Activated CD8-positive, alpha-beta memory T cell treated with anti-CD3 and anti-CD28 coated beads for 24 hours (primary cell): ENCODE measurements at places on chromosomes 4 and X.
A peak's percentile ranks its signal among the peaks of the same experiment; 100 is the strongest.

DNA sequence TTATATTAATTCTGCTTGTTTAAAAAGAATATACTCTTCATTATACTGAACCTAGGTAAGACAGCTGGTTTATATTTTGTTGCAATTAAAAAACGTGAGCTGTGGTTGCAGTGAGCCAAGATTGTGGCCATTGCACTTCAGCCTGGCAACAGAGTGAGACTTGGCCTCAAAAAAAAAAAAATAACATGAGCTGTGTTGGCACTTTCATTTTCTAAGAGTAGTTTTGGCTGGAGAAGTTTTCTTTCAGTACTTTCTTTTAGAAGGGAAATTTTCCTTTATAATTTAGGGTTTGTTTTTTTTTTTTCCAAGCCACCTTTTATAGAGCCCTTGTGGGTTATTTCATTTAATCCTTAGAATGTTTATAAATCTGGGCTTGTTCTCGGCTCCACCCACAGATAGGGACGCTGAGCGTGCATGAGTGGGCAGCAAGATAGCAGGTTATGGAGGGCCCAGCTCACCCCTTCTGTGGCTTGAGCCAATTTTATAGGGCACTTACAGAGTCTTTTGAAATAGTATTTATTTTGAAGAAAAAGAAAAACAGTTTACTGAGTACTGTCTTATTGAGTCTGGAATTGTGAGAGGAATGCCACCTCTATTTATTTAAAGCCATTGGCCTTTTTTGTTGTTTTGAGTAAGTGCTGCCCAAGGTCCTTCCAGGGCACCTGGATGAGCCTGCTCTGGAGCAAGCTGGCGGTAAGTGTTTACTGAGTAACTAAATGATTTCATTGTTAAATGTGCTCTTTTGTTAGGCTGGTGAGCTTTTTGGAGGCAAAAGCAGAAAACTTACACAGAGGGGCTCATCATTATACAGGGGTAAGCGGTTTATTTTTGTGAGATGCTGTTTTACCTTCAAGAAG, 60.9 kb downstream of the HTT start:
- no peak for DNase-seq

GRCh38 chr4:13525606-13526281, 18.6 kb downstream of the NKX3-2 start:
- DNase-seq: no peak

- no peak for DNase-seq
These were observed 62.9 kb downstream of the DCX start for GRCh38 chrX:111349101-111349500.

GRCh38 chr4:21722157-21722839, 226.3 kb downstream of the KCNIP4 start:
- no peak for DNase-seq

DNA sequence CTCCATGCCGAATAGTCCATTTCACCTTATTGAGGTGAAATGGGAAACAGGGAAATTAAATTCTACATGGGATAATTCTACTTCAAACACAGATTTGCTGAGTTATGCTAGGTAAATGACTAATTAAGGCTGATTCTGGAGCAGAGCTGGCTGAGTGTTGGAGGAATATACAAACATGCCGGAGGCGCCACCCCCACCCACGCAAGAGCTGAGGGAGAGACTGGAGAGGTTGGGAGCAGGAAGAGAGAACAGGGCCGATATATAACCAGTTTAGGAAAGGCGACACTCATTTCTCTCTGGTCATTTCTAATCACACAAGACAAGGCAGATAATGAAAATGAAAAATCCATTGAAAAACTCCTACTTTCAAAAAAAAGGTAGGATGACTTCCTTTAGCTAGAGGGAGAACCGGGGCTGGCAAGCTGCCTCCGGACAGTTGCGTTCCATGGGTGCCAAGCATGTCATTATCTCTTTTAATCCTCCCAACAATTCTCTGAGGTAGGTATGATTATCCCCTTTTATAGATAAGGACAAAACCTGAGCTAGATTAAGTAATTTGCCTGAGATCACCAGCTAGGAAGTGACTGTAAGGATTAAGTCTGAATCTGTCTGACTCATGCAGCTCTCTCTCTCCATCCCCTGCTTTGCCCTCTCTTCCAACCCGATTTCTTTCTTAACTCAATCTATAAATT, 27.6 kb upstream of the CFAP299 start:
- no peak for DNase-seq

DNA sequence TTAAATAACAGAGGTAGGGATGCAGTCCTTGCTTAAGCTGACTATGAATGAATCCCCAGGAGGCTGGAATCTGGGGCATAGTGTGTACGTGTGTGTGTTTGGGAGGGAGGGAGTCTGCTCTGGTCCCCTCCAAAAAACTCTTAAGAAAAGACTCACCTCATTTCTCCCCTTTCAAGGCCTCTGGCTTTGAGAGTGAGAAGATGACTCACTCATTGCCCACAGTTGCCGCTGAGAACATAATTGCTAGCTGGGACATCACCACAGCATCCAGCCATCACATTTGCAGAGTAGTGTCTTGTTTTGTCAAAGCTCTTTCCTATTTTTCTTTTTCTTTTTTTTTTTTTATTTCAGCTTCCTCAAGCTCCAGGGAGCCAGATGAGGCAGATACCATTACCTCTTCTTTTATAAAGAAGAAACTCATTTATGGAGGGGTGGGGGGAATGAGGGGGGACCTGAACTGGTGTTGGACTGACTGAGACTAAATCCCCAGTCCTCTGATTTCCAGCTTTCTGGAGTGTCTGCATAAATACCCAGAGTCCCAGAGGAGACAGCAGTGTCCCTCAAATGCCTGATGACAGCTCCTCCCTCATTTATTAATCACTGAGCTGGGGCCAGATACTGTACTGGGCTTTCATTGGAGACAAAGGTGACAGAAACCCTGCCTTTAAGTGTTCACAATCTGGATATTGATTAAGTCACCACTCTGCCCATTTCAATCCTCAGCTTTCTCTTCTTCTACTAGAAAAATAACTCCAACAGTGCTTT, 61.9 kb upstream of the LAS1L start:
- peak; percentile 72 for DNase-seq

DNA sequence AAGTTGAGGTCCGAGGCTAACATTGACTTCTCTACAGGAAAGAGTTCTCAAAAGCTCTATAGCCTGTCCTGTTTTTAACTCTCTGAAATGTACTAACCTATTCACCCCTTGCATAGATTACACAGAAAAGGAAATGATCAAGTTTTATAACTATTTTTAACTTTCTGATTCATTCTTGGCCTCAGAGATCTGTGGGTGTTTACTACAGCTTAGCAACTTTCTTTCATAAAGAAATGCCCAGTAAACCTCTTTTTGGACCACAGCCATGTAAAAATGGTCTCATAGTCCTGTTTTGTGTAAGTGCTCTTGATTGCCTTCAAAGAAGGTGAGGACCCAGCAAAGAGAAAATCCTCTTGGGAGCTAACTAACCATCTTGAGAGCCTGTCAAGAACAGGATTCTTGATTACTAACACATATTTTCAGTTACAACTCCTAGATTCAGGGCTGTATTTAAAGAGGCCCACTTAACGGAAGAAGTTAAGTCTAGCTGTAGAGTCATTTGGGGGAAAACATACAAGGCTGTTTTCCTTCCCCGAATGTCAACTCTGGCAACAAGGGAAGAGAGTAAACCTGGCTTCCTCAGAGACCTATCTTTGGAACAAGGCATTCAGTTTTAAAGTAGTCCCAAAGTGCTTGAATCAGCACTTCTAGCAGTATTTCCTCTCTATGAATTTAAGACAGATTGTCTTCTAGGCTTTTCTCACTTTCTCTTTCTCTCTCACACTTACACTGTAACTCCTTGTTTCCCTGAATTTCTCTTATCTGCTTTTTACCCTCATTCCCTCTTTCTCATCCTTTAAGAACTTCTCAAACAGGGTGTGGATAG, 78.2 kb downstream of the IL21 start:
- DNase-seq: no peak

DNA sequence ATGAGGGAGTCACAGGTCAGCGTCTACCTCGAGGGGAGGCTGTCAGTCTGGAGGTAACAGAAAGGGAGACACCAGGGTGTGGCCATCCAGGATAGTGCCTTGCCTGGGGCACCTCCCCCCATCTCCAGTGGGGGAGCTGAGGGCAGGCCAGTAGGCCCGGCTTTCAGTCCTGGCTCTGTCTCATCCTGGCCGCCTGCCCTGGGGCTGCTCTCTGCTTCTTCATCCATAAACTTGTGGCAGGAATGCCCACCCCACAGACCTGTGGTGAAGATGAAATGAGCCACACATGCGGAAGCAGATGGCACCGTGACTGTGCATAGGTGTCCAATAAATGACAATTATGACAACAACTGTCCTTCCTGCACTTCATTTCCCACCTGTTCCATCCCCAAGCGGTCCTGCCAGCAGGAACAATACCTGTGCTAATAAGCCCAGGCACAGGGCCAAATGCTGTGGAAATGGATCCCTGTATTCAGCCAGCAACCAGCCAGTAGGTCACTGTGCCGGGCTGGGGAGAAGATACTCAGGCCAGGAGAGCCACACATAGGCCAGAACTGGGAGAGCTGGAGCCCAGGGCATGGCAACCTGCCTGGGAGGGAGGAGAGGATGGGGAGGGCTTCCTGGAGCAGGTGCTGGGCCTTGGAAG, 30.2 kb downstream of the TRO start:
- no peak for DNase-seq

DNA sequence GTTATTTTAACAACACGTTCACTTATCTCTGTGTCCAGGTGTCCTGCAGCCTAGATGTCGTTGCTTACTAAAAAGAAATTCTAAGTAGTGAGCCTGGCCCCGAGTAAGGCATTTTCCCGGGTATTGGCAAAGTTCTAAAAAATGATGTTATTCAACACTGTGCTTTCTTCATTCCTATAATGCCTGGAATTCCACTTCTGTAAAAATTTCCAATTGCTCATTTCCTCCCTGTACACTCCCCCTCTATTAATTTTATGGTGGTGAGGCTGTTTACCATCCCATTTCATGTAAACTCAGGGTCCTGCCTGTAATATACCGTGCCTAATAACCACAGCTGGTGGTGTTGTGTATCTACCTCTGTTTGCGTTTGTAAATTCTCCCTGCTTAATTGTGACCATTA, 14.2 kb downstream of the BST1 start:
- DNase-seq: no peak

DNA sequence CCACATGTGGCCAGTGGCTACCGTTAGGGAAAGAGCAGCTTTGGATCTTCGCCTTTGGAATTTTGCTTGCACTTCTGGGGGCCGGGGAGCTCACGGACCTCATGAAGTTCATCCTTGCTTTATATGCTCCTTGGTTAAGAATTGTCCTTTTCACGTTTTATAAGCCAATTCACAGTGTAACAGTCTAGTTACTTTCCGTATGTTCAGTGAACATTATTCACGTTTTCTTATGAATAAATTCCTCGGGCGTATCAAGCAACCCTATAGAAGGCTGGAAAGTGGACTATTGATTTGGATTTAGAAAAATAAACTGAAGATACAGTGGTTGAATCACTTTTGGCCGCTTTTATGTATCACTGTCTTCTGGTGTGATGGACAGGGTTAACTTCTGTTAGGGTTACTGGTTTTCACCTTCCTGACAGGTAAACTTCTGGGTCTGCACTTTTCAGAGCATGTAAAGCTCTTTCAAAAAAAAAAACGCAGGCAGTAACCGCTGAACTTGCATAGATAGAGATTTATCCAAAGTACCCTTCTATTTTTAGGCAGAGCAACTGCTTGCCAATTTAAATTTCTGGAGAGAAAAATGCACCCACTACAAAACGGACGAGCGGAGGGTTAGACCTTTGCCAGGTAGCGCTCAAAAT, 569 bp upstream of the PDLIM5 start:
- no peak for DNase-seq

DNA sequence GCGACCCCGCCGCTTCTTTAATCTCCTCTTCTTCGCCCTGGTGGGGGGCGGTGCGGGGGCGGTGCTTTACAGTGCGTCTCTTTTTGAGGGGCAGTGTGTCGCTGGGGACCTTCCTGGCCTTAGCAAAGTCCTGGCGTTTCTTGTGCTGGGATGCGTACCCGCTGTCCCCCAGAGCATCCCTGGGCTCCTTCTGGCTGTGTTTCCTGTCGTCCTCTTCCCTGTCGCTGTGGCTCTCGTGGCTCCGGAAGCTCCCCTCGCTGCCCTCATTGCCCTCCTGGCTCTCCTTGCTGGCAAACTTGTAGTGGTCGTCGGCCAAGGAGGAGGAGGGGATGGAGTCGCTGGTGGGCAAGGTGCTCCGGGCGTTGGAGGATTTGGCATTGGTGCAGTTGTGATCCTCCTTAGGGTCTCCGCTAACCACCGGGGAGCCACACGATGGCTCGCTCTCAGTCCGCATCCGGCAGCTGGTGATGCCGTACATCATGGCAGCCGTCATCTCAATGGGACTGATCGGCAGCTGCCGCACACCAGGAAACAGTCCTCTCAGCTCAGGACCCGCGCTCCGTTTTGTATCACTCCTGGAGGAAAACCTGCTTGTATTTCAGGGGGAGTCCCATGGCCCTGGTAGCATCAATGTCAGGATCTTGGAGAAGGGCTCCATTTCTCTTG, 30.4 kb upstream of the TMSB15A start:
- peak; percentile 60 for DNase-seq

DNA sequence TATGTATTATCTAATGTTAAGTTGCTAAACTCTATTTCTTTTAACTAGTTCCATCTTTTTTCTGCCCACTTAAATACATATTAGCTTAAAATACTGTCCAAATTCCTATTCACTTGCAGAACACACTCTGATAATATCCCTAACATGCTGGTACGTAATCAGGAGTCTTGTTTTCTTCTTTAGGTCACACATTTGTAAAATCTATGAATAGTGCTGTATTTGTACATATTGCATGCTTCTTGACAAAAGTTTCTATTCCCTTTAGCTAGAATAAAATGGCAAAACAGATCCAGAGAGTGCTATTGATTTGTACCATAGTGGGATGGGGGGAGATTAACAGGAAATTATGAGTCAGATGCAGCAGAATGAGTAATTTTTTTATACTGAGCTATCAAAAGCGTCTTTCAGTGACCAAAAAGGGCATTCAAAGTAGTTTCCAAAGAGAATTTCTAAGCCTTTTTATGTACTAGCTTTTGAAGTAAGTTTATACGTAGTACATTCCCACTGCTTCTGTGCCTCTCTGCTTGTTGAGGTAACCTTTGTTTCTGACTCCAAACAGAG, 126.5 kb downstream of the PTPN13 start:
- DNase-seq: no peak

- DNase-seq: peak; percentile 70
These were observed 13.1 kb upstream of the AMTN start for GRCh38 chr4:70505151-70505748.

GRCh38 chr4:55499495-55499894, 47.2 kb downstream of the CLOCK start:
- no peak for DNase-seq

GRCh38 chr4:6695660-6696610, 2.3 kb downstream of the S100P start:
- peak; percentile 71 for DNase-seq
